ENCODE measurements at places on chromosomes 12 and 14.

- DNase-seq: no peak
Measured at GRCh38 chr14:100606687-100607610, 19.7 kb upstream of the BEGAIN start.

GRCh38 chr12:116887244-116887643 lies 6.0 kb upstream of the HRK start:
- DNase-seq: no peak

DNA sequence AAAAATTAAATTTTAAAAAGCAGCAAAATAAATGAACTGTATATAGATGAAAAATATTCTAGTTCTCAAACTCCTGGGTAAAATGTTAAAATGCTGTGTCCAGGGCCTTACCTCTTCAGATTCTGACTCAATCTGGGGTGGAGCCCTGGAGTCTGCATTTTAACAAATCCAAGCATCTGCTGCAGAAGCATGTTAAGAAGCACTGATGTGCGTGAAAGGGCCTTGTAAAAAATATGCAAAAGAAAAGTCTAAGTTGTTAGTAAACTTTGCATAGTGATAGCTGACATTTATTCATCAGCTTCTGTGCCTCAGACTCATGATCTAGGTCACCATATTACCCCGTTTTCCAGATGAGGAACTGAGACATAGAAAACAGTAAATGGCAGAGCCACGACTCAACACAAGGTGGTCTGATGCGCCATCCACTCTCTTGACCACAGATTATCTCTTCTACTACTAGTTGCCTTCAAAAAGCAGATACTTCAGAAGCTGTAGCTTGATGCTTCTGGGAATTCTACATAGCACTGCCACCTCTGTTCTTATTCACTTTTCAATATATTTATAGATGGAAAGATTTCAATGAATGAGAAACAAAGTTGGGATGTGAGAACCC lies 28.0 kb upstream of the PTCSC3 start:
- no peak for DNase-seq

- DNase-seq: peak; percentile 24
Measured at GRCh38 chr12:2895511-2895910, 4.8 kb downstream of the TULP3 start.

DNA sequence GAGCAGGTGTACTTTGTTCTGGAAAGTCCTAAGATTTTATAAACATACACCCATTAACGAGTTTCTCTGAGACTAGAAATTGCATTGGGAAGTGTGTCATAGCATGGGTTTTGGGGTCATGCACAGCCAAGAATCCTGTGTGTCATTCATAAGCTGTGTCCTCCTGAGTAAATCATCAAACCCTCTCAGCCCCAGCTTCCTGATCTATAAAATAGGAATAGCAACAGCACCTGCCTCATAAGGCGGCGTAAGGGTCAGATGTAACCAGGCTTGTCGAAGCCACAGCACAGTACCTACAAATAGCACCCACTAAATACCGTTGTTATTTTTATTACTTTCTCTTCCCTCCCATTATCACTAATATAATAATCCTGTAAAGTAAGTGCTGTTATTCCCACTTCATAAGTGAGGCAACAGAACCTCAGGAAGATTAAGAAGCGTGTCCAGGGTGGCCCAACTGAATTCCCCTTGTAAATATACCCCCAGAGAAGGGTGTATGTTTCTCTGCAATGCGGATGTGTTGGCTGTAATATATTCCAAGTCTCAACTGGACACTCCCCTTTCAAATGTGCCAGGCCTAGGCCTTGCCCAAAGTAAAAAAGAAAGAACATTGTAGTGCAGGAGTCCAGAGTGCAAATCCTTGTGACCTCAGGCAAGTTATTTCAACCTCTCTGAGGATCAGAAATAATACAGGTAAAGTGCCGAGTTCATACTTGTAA lies 188.3 kb upstream of the BCL2L14 start:
- no peak for DNase-seq

Measured in fibroblast of skin of right quadriceps (primary cell).